CD4-positive, alpha-beta T cell treated with Interleukin-4 for 4 hours (primary cell): ENCODE measurements at places on chromosomes 6 and 20.

- no peak for DNase-seq
These were observed 147.9 kb downstream of the CDC5L start for GRCh38 chr6:44535446-44535845.

DNA sequence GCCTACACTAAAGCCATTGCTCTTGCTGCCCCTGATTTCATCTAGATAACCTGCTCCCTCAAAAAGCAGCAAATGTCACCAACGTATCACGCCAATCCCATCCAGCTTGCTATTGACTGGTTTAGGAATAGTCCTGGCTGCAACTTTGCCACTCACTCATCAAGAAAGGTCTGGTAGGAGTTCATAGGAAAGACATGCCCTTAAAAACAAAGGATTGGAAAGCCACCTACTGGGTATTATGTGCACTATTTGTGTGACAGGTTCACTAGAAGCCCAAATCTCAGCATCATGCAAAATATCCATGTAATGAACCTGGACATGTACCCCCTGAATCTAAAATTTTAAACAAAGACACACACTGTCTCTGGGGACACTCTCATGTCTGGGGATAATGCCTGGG is 170.4 kb upstream of the COL21A1 start:
- DNase-seq, result no peak

DNA sequence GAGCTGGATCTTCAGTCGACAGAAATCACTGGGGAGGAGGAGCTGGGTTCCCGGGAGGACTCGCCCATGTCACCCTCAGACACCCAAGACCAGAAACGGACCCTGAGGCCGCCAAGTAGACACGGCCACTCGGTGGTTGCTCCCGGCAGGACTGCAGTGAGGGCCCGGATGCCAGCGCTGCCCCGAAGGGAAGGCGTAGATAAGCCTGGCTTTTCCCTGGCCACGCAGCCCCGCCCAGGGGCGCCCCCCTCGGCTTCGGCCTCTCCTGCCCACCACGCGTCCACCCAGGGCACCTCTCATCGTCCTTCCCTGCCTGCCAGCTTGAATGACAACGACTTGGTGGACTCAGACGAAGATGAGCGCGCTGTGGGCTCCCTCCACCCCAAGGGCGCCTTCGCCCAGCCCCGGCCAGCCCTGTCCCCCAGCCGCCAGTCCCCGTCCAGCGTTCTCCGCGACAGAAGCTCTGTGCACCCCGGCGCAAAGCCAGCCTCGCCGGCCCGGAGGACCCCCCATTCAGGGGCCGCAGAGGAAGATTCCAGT is 63.0 kb downstream of the FNDC1 start:
- no peak for DNase-seq

DNA sequence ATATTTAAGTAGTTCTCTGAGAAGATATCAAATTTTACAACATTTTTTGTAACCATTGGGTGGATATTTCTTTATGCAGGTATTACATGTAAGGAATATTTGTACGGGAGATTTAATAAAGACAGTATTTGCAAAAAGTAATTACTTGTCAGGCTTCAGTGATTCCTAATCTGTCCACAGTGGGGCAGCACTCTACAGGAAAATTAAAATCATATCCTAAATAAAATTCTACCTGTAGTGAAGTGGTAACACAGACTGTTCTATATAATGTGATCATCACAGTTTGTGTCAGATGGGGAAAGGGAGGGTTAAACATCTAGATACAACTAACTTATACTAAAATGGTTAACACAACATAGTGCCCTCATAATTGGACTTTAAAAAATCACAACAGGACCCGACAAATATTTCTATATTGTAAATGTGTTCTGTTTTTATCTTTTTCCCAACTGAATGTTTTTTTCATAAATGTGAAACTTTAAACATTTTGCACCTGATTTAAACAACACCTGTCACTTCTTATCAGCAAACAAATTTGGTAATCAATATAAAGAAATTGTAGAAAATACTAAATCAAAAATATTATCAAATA is 145.6 kb upstream of the MANEA start:
- DNase-seq, result peak; percentile 37

DNA sequence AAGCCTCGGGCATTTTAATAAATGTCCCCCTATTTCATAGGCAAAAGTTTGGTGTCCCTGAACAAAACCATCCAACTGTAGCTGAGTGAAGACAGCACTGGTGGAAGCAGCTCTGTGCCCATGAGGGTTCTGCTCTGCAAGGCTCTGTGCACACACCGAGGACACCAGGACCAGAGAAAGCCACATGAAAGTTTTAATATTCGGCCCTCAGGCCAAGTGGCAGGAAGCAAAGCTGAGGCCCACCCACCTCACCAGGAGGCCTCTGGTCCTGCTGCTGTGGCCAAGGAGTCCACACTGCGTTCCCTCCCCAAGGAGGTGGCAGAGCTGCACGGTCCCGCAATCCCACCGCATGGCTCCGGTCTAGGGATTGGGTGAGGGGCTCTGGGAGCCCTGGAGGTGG is 62.6 kb upstream of the RPS6KA2 start:
- DNase-seq, result no peak
